ENCODE measurements at places on chromosomes 6 and 20.
A peak's percentile ranks its signal among the peaks of the same experiment; 100 is the strongest.

GRCh38 chr6:14151773-14152172 is 34.2 kb downstream of the CD83 start:
- DNase-seq: no peak

DNA sequence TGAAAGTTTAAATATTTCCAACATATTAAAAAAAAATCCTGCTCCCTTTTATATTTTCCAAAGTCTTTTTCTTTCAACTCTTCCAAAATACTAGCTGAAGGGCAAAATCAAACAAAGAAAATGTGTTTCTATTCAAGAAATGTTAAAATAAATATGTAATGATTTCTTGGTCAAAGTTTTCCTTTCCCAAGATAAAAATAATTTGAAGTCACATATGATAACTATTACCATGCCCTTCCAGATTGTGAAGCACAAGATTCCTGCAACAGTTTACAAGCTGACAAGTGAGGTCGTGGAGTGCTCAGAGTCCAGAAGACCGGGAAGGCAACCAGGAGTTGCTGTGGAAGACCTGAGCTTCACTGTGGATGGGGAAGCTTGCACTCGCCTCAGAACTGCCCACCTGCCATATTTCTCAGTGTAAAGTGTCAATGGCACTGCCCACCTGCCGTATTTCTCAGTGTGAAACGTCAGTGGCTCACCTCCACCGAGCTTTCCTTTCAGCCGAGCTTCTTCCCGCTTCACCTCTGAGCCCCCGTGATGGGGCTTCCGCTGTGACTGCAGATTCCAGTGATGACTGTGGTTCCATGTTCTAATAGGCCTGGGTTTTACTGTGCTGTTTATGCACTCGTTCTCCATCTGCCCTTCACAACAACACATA is 160.5 kb downstream of the THBS2 start:
- DNase-seq: no peak

DNA sequence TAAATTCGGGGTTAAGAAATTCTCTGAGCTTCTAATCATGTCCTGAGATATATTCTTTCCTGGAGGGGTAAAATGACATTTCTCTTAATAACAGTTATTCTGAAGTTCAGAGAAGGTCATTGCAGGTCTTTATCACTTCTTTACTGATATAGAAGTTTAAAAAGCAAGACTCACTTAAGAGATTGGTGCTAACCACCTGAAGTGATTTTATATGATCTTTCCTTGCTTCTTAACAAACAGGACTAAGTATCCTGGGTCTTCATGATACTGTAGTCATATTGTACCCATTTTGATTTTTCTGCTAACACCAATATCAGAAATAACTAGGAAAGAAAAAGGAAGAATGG is 39.3 kb upstream of the PRDM1 start:
- DNase-seq: no peak

DNA sequence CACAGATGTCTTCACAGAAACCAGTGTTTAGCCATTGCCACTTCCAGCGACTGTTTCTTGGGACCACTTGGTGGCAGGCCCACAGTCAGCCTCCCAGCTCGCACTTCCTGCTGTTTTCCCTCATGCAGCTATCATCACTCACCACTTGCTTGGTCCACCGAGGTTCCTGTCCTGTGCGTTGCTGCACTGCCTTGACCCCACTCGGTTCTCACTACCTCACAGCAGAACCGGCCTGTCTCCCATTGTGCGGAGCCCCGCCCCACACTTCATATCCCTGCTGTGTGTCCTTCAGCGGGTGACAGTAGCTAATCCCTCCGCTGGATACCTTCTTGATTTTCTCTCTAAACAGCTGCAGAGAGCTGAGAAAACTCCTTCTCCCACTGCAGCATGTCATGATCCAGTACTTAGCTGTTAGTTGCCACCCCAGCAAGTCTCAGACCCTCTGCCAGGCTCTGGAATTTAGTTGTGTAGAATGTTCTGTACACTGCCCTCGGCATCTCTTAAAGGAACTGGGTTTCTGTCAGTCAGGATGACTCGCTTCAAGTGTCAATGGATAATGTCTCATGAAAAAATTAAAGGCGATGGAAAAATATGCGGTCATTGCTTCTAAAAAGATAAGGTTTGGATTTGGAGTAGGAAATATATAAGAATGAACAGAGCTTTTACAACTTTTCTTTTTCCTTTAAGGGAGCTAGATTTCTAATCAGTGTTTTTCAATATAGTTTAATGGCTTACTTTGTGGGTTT is 208.0 kb downstream of the FARS2 start:
- no peak for DNase-seq

- DNase-seq: peak; percentile 1
These were observed 31.8 kb downstream of the TFAP2B start for GRCh38 chr6:50850223-50851048.

- DNase-seq: no peak
These were observed 13.7 kb downstream of the BPIFA1 start for GRCh38 chr20:33249456-33249855.

GRCh38 chr6:158531566-158531965 is 28.3 kb upstream of the TMEM181 start:
- DNase-seq: no peak

- no peak for DNase-seq
These were observed 35.8 kb downstream of the NEDD9 start for GRCh38 chr6:11196511-11197174.

DNA sequence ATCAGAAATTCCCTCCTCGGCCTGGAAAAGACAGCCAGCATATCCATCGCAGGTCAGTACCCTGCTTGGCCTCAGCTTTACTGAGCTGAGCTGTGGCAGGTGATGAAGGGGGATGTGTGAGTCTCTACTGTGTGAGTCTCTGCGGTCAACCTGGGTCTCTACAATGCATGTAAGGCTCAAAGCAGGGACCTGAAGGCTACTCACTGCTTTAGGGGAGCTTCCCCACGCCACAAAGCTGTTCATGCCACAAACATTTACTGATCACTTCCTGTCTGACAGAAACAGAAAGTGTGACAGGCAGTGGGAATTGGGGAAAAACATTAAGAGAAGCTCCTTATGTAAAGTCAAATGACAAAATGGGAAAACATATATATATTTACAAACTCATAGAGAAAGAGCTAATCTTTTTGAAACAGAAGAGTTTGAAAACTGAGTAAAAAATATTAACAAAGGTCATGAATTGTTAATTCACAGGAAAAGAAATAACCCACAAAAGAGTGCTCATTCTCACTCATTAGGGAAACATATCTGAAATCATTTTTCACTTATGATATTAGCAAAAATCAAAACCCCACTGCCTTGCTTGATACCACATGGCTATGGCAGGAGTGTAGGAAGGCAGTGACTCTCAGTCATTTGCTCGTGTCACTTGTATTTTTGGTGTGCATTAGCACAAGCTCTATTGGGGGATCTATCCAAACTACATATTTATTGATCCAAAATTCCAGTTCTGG is 5.8 kb downstream of the BTN3A3 start:
- no peak for DNase-seq

DNA sequence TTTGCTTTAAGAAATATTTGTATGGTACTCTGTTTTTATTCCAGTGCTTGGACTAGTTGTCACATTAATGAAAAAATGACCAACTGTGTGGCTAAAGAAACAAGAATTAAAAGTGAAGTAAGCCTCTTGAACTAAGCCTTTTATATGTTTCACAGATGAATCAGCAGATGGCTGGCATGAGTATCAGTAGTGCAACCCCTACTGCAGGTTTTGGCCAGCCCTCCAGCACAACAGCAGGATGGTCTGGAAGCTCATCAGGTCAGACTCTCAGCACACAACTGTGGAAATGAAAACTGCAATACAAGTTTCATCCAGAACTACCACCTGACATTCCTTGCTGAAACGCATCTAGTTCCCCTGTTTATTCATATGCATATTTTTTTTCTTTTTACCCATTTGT is 96.8 kb downstream of the B3GAT2 start:
- peak; percentile 11 for DNase-seq

GRCh38 chr6:9581155-9581554 is 833.7 kb downstream of the TFAP2A start:
- no peak for DNase-seq

DNA sequence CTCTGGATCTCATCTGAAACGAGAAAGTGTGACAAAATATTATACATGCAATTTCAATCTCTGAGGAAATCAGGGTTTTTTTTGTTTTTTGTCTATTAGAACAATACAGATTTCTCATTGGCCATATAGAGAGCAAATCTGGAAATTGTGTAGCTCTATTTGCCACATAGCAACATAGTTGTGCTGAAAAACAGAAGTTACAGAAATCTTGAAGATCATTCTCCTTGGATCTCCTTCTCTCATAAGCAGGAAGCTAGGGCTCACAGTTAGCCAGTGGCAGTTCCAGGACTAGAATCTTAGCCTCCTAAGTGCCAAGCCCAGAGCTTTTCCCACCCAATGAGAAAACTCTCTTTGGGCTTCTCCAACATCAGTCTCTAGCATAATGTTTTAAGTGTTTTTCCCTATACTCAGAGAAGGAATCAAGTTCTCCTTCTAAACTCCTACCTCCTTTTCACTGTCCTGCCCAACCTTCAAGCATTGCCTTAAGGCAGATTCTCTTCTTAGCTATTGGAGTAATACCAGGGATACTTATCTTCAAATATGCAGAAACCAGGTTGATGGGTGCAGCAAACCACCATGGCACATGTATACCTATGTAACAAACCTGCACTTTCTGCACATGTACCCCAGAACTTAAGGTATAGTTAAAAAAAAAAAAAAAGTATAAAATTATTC is 211.6 kb downstream of the ALDH8A1 start:
- no peak for DNase-seq

DNA sequence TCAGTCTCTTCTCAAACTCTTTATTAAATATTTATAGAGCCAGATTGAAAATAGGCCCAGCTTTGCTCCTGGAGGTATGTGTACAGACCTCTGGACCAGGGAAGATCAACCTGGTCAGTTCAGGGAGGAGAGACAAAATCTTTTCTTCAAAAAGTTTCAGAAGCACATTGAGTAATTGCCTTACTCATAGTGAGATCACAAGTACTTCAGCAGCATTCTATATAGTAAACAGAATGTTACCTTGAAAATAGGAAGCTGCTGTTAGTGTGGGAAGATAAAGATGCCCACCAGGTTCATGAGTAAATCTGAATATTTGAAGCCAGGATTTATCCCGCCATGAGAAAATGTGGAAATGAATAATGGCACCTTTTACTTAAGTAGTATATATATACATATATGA is 665.9 kb upstream of the CITED2 start:
- no peak for DNase-seq

DNA sequence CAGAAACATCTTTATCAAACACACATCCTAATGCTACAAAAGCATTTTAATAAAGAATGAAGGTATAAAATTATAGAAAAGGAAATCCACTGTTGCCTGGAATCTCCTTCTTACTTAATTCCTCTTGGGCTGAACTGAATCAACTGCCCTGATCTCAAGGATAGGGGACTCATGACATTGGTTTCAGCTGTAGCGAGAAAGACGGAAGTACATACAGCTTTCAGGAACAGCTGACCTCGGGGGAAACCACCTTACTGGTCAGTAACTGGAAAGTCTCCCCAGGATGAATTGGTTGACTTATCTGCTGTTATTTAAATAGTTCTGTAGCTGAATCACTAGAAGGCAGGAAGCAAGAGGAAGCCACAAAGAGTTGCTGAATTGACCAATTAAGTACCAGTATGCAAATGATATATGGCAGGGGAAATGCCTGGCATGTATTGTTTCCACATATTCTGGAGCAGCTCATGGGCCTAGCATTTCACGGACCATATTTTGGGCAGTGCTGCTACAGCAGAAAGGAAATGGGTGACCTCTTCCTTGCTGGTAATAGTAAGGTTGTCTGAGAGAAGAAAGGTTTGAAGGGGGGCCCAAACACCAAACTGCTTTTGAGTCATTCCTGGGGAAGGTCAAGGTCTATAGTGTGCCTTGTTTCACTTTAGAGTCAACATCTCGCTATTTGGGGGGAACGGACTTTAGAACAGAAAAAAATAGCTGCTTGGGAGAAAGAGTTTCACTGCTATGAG is 43.7 kb upstream of the MAP7 start:
- peak; percentile 98 for DNase-seq

DNA sequence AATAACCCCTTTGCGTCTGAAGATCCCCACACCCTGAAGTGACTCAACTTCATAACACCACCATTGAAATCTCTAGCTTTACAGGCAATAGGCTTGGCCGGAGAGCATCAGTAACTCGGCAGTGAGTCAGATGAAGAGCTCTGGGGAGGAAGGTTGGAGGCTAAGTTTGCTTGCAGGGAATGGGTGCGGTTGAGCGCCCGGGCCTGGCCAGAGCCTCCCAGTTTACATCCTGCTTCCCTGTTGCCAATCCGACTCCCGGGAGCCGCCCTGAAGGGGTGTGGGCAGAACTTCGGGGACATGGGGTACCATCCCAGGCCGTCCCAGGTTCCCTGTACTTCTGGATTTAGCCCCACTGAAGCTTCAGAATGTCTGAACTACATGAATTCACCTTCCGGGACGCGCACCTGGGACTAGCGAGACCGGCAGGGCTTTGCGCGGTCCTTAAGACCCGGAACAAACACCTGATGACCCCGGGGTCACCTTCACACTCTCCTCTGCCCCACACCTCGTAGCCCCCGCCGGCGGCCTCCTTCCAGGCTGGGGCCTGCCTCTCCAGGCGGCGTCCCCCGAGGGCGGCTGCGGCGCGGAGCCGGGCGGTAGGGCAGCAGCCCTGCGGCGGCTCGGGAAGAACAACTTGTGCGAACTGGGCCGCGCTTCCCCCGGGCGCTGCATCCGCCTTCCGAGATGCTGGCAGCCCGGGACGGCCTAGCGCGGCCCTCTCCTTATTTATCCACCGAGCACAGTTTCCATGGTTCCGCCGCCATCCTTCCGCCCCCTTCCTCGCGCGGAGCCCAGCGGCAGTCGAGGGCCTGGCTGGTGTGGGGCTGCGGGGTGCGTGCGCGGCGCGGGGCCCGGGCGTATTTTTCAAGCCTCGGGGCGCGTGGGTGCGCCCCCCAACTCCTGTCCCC is 56.6 kb upstream of the RREB1 start:
- DNase-seq: peak; percentile 60

DNA sequence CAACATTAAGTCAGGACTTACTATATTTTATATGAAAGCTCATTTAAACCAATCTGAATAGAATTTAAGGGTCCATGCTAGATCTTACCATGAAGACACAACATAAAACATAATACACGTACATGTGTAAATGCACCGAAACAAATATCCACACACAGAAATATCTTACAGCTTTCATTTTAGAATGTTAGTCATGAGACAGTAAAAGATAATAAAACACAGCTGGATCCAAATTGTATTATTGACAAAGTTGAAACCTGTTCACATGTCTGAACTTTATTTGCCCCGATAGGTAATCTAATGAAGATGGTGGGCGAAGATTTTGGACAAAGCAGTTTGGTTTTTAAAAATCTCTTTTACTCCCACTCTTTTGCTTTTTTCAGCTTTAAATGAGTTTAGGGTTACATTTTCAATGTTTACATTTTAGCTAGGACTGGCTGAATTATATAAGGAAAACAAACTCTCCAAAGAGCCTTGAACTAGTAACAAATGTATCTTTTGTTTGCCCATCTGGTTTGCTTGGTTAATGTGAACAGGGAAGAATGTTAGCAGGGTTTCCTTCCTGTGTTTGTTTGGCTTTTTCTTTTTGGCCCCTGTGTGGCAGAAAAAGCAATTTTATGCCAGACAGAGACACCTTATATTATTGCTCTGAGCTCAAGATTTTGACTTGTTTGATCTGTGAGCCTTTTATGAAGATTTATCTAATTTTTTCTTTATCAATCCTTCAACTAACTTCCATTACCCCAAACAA is 5.1 kb upstream of the TMEM181 start:
- DNase-seq: no peak

Measured in fibroblast of the aortic adventitia (primary cell).